ENCODE measurements at places on chromosomes 3 and 15.

DNA sequence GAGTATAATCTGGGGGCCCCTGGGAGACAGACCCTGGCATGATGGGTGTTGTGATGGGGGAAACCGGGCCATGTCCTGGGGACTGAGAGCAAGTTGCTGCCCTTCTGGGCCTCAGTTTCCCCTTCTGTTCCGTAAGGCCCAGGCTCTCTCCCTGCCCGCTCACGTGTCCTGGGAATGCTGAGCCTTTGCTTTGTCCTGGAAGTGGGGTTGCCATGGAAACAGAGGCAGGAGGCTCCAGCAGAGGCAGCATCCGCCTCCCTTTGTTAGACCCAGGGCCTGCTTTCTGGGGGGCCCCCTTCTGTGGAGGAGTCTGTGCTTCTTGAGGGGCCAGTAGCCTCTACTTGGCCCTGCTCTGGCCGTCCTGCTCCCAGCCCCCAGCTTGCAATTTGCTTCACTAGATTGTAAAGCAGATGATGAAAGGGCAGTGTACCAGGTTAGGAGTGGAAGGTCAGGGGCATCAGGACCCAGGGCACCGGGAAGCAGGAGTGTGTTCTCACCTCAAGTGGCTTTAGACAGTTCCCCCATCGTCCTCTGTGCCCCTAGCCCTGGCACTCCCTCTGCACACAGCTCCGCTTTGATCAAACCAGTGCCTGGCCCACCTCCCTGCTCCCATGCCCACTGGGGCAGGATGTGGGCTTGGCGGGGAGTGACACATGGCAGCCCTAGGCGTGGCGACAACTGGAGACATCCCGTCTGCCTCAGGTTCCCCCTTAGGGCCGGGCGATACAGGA lies 105.6 kb downstream of the FBLN2 start:
- no peak for DNase-seq

DNA sequence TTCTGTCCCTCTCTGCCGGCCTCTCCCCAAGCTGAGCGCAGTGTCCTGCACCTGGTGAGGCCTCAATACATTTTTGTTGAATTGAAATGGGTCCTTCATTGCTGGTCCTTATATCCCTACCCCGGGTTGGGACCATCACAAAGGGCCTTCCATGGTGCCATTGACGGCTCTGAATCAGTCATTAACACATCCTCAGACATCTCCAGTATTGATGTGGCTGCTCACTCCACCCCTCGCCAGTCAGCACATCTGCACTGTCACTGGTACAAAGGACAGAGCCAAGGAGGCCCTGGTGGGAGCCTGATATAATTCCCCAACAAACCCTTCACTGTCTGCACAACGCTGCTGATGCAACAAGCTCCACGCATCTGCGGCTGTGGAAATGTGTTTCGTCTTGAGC lies 191.6 kb upstream of the TOPAZ1 start:
- DNase-seq: no peak

GRCh38 chr3:5504135-5504534 lies 316.6 kb downstream of the EDEM1 start:
- no peak for DNase-seq

DNA sequence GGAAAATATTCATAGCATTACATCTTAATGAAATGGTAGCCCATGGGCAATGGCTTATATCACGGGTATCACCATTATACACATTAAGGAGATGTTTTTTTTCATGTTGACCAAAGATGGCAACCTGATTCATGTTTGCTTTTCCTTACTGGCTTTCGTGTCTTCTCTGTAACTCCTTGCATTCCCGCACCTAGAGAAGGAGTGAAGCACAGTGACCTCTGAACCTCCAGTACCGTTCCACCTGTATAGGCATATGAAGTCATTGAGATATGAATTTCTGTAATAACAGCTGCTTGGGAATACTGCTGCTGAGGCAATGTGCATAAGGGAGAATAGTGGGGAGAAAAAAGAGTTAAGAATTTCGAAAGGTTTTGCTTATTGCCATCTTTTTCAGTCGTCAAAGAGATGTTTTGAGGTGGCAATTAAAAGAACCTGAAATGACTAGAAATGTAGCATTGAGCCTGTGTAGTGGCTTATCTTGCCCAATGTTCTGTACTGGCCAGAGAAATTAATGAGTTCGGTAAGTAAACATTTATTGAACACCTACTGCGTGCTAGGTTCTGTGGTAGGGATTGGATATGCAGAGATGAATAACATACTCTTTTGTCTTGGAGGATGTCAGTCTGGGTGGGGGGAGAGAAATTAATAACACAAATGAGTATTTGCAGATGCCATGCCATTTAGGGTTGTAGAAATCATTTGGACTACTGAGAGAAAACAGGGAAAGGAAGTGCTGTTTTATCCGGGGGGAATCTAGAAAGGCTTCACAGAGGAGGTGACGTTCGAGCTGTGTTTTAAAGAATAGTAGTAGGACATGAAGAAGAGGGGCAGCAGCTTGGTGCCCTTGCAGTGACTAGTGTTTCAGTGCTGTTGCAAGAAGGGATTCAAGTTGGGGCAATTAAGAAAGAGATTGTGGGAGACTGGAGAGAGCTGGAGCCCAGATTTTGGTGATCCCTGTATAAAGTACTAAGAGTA lies 2.5 kb downstream of the FEM1B start:
- DNase-seq: no peak

- DNase-seq: no peak
Measured at GRCh38 chr3:124823648-124824047, 63.5 kb downstream of the ITGB5 start.

DNA sequence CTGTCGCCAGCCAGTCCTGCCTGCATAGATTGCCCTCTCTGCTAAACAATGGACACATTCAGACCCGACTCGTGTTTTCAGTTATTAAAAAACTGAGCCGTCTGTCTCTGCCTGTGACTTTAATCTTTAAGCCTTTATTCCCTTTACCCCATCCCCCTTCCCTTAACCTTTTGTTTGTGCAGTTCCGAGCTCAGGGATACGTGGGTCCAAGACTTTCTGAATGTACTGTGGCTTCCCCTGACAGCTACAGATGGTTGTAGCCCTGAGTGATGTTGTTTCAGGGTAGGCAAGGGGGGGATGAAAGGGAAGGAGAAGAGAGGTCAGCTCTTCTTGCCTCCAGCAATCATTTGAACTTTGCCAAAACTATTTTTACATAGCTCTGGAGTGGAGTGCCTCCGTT lies 44.6 kb downstream of the EEFSEC start:
- DNase-seq: no peak

GRCh38 chr15:90291679-90292356 lies 26.3 kb downstream of the NGRN start:
- no peak for DNase-seq
